ENCODE measurements at places on chromosomes 5 and 9. TPM values are rescaled to one million over a fixed set of nuclear protein-coding genes. Genes with fewer than 3 reads are reported as not detected.

Gene CCNG1
- 20.5 TPM for total RNA-seq

Gene PCDHA13
- total RNA-seq = 0.21 TPM

Gene NFIB
- total RNA-seq = 99.9 TPM

Gene PCDHB8
- total RNA-seq = 0.11 TPM

Gene HMCN2
- 7.5 TPM for total RNA-seq

- peaks cover 12% of the 10 kb centered on the region for H3K4me1 ChIP-seq
- H3K36me3 ChIP-seq = no peaks in the 10 kb centered on the region
- DNase-seq = no peak
- no peak overlapping the region for H3K27ac ChIP-seq
These were observed 740.5 kb downstream of the TLE1 start for GRCh38 chr9:80948876-80949275.

DNA sequence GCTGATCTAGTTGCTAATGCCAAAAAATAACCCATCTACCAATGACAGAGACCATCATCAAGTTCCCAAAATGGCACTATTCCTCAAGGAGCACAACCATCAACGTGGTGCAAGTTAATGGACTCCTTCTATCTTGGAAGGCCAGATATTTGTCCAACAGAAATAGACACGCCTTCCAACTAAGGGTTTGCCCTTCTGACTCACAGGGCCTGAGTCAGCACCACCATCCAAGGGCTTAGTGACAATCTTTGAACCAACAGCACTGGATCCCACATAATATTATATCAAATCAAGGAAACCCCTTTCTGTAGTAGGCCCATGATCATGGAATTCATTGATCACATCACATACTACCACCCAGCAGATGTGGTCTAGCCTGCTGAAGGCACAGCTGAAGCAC, 84.3 kb downstream of the MED27 start:
- DNase-seq = no peak
- no peaks in the 10 kb centered on the region for H3K27me3 ChIP-seq
- H3K27ac ChIP-seq = no peak overlapping the region
- no peaks in the 10 kb centered on the region for H3K36me3 ChIP-seq
- H3K4me3 ChIP-seq = no peak overlapping the region

- no peak overlapping the region for H3K27ac ChIP-seq
- H3K27me3 ChIP-seq = no peaks in the 10 kb centered on the region
- peaks cover 20% of the 10 kb centered on the region for H3K4me1 ChIP-seq
- no peak for DNase-seq
These were observed 33.7 kb downstream of the SNX18 start for GRCh38 chr5:54551292-54551691.

GRCh38 chr5:32773944-32774343, 62.8 kb downstream of the NPR3 start:
- H3K4me1 ChIP-seq = no peaks in the 10 kb centered on the region
- no peaks in the 10 kb centered on the region for H3K36me3 ChIP-seq
- H3K4me3 ChIP-seq = no peak overlapping the region

DNA sequence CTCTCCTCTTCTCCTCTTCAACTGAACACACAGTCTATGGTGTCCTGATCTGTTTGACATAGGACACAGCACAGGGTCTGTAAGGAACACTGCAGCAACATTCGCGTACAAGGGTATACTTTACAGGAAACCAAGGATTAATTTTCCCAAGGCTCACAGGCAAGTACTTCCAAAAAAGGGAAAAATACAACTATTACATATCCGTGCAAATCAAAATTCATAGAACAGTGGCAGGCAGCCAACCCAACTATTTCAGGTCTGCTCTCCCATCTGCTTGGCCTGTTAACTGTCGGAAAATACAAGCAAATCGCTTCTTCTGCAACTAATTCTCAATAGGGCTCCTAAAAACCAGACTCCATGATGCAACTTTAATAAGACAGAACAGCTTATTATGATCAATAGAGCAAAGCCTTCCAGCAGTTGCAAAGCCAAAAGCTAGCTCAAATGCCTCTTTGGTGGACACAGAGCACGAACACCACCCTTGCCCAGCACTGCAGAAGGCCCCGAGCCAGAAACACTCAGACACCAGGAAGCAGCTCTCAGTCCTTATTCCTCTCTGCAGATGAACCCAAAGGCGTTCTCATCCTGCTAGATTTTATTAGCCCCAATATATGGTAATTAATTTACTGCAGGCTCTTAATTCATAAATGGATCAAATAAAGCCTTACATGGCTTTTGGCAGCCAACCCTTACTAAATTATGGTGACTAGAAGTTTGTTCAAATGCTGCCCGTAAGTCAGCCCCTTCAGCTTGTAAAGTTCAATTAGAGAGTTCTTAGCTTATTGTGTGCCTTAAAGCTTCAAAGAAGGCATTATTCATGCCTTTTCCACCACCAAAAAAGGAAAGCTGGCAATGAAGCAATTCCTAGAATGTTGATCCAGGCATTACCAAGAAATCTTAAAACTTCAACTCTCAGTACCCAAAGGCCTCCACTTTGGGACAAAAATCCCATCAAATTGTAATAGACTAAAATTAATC, 68.8 kb downstream of the ZNF608 start:
- peak overlapping the region; percentile 78 for H3K27ac ChIP-seq
- H3K36me3 ChIP-seq = no peaks in the 10 kb centered on the region
- H3K4me3 ChIP-seq = peak overlapping the region; percentile 24

GRCh38 chr9:105246656-105247173, 2.3 kb downstream of the SLC44A1 start:
- H3K4me3 ChIP-seq = peak overlapping the region; percentile 29
- DNase-seq = no peak
- H3K27me3 ChIP-seq = no peaks in the 10 kb centered on the region
- peaks cover 14% of the 10 kb centered on the region for H3K4me1 ChIP-seq

- DNase-seq = no peak
- H3K36me3 ChIP-seq = no peaks in the 10 kb centered on the region
- H3K4me3 ChIP-seq = no peak overlapping the region
- no peaks in the 10 kb centered on the region for H3K27me3 ChIP-seq
- H3K4me1 ChIP-seq = no peaks in the 10 kb centered on the region
These were observed 211.6 kb downstream of the SPOCK1 start for GRCh38 chr5:137287569-137287968.

DNA sequence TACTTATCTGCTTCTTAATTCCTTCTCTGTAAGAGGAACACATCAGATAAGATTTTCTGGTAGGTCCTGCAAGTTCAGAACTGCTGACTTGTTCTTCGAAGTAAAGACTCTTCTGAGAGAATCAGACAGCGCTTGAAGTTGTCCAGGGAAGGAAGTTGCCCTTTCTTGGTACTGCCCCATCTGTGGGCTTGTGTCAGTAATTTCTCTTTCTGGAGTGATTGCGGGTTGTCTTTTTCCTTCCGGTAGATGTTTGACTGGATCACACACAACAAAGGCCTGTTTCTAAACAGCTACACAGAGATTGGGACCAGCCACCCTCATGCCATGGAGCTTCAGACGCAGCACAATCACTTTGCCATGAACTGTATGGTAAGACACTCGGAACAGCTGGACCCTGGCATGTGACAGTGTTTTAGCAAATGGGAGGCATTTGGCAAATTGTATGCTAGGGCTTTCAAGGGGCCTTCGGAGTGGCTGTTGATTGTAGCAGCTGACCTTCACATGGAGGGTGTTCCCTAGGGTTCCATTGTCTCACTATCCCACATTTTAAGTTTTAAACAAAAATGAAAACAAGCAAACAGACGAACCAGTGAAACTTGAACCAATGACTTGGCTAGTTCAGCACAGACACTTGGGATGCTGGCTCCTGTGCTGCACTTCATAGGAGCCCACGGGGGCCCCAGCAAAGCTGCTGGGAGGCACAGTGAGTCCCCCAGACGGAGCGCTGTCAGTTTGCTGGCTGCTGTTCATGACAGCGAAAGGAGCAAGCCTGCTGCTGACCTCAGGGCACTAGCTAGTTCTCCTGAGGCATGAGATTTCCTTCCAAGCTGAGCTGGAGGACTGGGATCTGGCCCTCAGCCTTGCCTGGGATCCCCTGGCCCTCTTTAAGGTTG, 149.9 kb downstream of the TRIO start:
- H3K36me3 ChIP-seq = peaks cover 56% of the 10 kb centered on the region
- no peak for DNase-seq
- no peaks in the 10 kb centered on the region for H3K27me3 ChIP-seq
- H3K27ac ChIP-seq = no peak overlapping the region
- H3K4me1 ChIP-seq = no peaks in the 10 kb centered on the region

DNA sequence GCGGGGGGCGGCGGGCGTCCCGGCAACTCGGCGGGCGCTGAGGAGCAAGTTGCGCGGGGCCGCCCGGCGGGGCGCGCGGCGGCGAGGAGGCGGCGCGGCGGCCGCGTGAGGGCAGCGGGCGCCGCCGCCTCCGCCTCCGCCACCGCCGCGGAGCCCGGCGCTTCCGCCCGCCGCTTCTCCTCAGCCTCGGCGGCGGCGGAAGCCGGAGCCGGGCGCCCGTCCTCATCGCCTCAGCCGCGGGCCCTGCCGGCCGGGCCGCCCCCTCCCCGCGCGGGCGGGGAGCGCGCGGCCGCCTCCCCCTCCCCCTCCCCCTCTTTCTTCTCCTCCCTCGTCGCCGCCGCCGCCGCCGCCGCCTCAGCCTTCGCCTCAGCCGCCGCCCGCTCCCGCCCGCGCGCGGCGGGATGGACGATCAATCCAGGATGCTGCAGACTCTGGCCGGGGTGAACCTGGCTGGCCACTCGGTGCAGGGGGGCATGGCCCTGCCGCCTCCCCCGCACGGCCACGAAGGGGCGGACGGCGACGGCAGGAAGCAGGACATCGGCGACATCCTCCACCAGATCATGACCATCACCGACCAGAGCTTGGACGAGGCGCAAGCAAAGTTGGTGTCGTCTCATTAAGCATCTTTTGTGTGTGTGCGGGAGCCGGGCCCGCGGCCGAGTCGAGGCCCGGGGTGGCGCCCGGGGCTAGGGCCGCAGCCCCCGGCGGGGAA, at the start of gene PBX3:
Gene PBX3, plus strand, starts transcription at position 321 of the 712 bp plus-strand sequence.
- H3K4me3 ChIP-seq = peak within 1 kb of the TSS; percentile 88
- H3K36me3 ChIP-seq = no peaks in the 10 kb centered on the region
- H3K4me1 ChIP-seq = no peaks in the 10 kb centered on the region
- peak; percentile 69 for DNase-seq

GRCh38 chr9:86529496-86530275, 175.5 kb upstream of the TUT7 start:
- no peak overlapping the region for H3K4me3 ChIP-seq
- H3K4me1 ChIP-seq = no peaks in the 10 kb centered on the region
- H3K27ac ChIP-seq = no peak overlapping the region
- no peak for DNase-seq
- no peaks in the 10 kb centered on the region for H3K36me3 ChIP-seq

GRCh38 chr5:1856596-1857255, 26.0 kb downstream of the IRX4 start:
- no peak for DNase-seq
- H3K4me3 ChIP-seq = peak overlapping the region; percentile 52
- no peaks in the 10 kb centered on the region for H3K4me1 ChIP-seq

DNA sequence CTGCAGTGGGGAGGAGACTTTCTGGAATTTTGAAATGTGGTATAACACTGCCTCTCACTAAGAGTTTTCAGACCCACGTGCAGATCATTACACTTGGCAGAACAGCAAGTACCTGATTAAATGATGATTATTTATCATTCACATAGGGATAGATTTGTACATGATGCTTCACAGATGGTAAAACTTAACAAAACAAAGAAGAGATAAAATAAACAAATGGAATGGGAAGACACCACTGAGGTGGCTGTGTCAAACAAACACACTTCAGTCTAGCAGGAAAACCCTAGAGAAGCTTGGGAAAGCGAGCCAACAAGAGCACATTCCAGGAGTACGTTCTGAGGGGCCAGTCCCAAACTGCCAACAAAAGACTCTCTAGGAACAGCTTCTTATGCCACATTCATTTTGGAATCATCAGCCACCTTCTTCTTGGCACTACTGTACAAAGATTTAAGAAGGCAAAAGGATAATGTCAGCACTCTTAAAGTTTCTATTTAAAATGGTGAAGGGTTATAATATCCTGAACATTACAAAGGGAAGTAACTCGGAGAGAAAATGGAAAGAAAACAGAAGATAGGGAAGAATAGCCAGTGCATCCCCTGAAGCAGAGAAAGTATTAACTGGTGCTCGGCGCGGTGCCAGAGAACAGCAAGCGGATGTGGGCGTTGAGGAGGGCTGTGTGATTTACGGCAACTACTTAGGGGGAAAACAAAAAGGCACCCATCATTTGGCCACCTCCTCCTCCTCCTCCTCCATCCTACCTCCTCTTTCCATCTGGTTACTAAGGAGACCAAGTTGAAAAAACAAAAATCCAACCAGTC, 1.6 kb downstream of the MED27 start:
- H3K4me3 ChIP-seq = peak overlapping the region; percentile 86
- no peaks in the 10 kb centered on the region for H3K27me3 ChIP-seq
- DNase-seq = peak; percentile 68
- H3K27ac ChIP-seq = peak overlapping the region; percentile 75

DNA sequence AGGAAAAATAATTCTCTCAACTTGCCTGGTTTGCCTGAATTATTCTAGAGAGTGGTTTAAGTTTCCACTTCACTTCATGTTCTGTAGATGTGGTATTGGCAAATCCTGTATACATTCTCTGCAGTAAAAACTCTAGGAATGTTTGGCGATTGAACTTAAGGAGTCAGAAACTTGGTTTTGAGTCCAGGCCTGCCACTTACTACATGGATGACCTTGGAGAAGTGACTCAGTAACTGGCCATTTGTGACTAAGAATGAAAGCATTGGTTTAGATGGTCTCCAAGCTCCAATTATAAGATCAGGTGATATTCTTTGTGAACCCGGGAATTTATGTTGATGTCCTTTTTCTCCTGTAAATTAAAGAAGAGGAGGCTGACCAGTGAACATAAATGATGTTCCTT, 233.8 kb downstream of the GAS1 start:
- no peak overlapping the region for H3K27ac ChIP-seq
- H3K27me3 ChIP-seq = no peaks in the 10 kb centered on the region
- no peak overlapping the region for H3K4me3 ChIP-seq
- no peaks in the 10 kb centered on the region for H3K4me1 ChIP-seq

GRCh38 chr9:85331626-85332025, 410.1 kb downstream of the AGTPBP1 start:
- H3K4me3 ChIP-seq = no peak overlapping the region
- no peaks in the 10 kb centered on the region for H3K27me3 ChIP-seq
- H3K27ac ChIP-seq = no peak overlapping the region
- no peaks in the 10 kb centered on the region for H3K36me3 ChIP-seq
- DNase-seq = no peak

GRCh38 chr5:73682176-73682575, 56.2 kb downstream of the ARHGEF28 start:
- H3K4me3 ChIP-seq = no peak overlapping the region
- H3K36me3 ChIP-seq = no peaks in the 10 kb centered on the region
- no peaks in the 10 kb centered on the region for H3K4me1 ChIP-seq

Measured in ascending aorta (tissue), 2 donors.